ENCODE measurements at places on chromosomes 3 and 15.

GRCh38 chr3:139284221-139284620, 59.6 kb upstream of the MRPS22 start:
- no peak for DNase-seq

- DNase-seq: no peak
Observed at GRCh38 chr3:169542331-169542751, 121.2 kb downstream of the MECOM start.

GRCh38 chr15:74870436-74871215, 2.5 kb downstream of the SCAMP2 start:
- no peak for DNase-seq

GRCh38 chr15:91853948-91854638, 585 bp downstream of the SLCO3A1 start:
- DNase-seq: no peak

- no peak for DNase-seq
Observed at GRCh38 chr3:72310419-72311380, 525.8 kb upstream of the PROK2 start.

GRCh38 chr3:72174890-72175289, 389.9 kb upstream of the PROK2 start:
- no peak for DNase-seq

GRCh38 chr3:194872669-194872977, 186.9 kb downstream of the FAM43A start:
- DNase-seq: no peak

DNA sequence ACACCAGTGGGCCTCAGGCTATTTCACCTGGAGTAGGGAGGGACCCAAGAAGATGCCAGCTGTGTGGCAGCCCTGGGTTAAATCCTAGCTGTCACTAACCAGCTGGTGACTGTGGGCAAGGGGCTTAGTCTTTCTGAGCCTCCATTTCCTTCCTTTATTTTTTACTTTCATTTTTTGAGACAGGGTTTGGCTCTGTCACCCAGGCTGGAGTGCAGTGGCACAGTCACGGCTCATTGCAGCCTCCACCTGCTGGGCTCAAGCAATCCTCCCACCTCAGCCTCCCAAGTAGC, 108.0 kb upstream of the SMAD3 start:
- DNase-seq: peak; percentile 14

DNA sequence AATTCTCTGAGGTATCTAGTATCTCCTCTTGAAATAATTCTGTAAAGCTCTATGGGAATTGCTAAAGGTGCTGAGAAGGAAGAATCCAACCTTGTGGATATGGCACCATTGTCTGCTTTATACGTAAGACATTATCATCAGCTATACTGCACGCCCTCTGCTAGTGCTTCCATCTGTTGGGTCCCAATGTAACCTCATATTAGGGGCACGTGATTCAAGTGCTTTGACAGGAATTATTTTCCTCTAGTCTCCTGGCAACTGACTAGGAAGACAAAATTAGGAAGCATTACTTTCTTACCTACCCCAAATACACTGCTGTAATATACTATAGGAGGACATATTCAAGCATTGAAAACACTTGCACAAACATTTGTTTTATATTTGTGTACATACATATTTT, 24.0 kb downstream of the COPS2 start:
- no peak for DNase-seq

- no peak for DNase-seq
Observed at GRCh38 chr3:9157651-9158362, 91.6 kb downstream of the SRGAP3 start.

- no peak for DNase-seq
Observed at GRCh38 chr3:104396974-104397669, 969.6 kb upstream of the ALCAM start.

DNA sequence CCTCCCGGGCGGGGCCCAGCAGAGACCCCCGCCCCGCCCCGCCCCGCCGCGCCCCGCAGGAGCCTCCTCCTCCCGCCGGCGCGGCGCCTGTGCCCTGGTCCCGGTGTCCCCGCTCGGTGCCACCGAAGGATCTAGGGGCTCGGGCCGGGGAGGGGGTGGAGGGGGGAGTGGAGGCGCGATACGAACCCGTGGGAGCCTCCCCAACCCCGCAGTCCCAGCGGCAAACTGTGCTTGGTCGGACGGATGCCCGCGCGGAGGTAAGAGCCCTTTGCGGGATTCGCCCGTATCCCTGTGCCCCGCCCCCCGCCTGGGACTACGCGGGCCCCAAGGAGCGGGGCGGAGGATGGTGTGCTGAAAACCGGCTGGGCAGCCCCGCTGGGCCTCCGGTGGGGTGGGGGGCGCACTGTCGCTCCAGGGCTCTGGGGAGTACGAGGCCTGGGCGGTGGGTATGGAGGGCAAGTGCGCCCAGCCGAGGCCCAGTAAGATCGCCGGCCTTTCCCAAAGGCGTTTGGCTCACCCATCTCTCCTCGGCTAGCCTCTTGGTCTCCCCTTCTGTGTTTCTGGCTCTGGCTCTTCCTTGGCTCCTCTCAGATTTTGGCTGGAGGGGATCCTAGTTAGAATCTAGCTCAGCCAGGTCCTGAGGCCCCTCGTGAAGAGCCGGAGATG, 65.6 kb upstream of the POLG start:
- DNase-seq: no peak

DNA sequence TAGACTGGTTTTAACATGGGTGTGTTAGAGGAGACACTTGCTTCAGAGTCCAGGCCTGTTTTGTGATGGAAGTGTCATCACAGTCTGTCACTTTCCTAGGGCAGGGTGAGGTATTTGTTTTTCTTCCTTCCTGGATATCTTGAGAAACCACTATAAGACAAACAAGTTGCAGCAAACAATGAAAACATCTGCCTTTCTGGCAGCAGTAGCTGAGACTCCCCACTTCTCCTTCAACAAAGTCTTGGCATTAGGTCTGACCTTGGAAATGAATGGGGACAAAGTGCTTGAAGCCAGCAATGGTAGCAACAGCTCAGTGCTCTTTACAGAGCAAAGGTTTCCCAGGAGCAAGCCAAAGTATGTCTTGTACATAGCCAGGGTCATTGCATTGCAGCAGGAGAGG, 64.6 kb downstream of the CD200 start:
- no peak for DNase-seq

DNA sequence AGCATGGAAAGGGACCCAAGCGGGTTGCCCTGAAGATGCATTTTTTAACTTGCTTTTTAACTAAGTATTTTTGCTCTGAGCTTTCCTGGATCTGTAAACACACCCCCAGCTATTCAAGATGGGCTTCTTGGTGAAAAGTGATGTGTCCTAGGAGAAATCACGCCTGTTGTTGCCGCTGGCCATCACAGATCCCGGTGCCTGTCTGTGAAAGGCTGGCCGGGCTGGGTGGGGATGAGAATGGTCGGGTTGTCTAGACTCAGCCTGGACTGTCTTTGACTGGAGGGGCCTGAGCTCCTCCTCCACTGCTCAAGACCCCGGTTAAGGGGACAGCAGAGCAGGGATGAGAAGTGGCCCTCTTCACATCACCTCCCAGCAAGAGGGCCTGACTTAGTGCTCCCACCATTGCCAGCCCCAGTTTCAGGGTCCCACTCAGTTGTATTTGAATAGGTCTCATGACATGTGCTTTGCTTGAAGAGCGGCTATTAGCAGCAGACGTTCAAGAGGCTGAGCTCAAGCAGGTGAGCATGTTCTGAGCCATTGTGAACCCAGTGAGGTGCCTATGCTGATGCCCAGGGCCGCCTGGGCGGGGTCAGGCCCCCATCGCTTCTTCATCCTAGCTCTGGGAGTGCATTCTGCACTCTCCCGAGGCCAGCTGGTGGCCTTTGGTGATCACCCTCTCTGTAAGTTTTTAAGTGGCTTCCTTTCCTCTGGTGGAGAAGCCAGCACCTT, 79.9 kb downstream of the IGF1R start:
- no peak for DNase-seq

DNA sequence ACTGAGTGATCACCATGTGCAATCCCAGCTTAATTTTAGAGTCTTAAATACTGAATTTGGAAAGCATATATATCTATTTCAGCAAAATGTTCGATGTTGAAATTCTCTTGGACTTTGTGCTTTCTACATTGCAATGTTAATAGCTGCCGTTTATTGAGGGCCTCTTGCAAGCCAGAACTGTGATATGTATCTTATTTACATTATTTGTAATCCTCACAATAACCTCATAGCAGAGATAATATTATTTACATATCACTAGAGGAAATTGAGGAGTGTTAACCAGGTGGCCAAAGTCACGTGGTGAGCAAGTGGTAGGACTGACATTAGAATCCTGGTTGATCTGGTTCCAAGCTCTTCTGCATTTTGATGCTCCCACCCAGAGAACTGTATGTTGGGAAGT, 254.1 kb downstream of the SLC9A9 start:
- DNase-seq: no peak

- DNase-seq: no peak
Observed at GRCh38 chr15:76667943-76668715, 237.0 kb downstream of the SCAPER start.

GRCh38 chr15:19974998-19975397, 566.6 kb downstream of the GOLGA6L6 start:
- DNase-seq: no peak

All from suprapubic skin (tissue), 4 donors.